ENCODE measurements at places on chromosomes 7 and 10. TPM values are rescaled to one million over a fixed set of nuclear protein-coding genes. Genes with fewer than 3 reads are reported as not detected.

- DNase-seq, result no peak
Observed at GRCh38 chr10:77244746-77245145, 392.9 kb downstream of the KCNMA1 start.

GRCh38 chr10:91374052-91374451 is 36.1 kb upstream of the HECTD2 start:
- DNase-seq, result no peak

- DNase-seq, result no peak
Observed at GRCh38 chr7:69786730-69787395, 188.6 kb downstream of the AUTS2 start.

- peak; percentile 6 for DNase-seq
Observed at GRCh38 chr7:33217595-33217994, 88.2 kb downstream of the BBS9 start.

- DNase-seq, result no peak
Observed at GRCh38 chr7:4808026-4808425, 32.6 kb downstream of the AP5Z1 start.

DNA sequence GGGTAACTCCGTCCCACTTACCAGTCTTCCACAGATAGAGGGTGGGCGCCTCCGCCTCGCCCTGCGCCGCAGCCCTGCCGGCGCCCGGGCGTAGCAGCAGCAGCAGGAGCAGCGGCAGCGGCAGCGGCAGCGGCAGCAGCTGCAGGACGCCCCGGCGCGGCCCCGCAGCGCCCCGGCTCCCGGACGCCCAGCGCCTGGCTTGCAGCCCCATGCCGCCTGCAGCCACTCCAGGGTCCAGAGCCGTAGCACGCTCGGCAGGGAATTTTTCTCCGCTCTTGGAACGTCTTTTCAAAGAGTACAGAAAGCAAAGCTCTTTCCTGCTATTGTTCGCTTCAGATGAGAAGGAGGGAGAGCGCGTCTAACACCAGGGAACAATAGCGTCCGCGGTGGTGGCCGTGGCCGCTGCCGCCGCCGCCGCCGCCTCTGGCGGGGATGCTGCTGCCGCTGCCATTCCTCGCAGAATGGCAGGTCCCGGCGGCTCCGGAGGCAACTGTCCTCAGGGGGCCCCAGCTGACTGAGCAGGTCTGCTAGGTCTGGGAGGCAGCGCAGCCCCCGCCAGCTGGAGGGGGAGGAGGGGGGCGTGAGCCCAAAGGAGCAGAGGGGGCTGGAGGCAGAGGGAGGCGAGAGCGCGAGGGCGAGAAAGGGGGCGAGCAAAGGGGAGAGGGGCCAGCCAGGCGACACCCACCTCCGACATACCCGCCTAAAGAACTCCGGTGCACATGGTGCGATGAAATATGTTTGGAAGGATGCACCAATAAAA is at the start of gene THSD7A:
Gene THSD7A (minus strand): TSS at position 463 of the 760 bp plus-strand sequence. CDS start 252 bp downstream, at position 211.
- no peak for DNase-seq

DNA sequence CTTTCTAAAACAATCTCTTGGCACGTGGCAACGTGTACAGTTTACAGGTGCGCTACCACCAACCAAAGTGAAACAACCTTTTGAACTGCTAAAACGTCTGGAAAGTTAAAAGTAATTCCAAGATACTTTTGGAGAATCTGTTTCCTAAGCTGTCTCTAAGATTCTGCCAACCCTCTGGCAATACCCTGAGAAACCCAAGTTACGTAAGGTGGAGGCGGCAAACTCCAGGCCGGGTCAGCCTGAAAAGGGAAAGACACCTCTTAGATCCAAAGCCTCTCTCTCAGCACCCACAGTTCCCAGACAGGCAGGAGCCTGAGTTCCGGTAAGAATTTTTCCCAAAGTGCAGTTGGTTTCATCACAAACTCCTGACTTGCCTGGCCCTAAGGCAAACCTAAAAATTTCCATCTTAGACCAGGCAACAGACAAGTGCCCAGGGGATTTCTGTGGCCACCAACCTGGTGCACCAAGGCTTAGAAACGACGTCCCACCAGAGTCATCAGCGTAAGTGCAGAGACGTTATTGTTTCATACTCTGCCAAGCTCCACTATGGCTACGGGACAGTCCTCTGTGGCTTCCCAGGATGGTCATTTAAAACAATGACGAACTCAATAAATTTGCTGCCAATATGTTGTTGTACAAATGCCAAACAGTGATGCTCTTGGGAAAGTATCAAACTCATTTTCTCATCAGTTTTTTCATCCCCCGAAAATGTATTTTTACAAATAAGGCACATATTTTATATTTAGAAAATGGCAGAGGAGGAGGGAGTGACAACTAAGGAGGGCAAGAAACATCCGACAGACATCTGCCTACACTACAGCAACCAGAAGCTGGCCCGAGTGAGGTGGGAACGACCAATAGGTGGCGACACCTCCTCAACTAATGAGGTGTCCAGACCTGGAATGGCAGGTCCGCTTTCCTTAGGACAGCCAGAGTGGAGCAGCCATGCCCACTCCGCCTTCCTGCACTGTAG is 205.8 kb upstream of the FRMD4A start:
- no peak for DNase-seq

- DNase-seq, result no peak
Observed at GRCh38 chr7:44277851-44278250, 47.5 kb downstream of the CAMK2B start.

DNA sequence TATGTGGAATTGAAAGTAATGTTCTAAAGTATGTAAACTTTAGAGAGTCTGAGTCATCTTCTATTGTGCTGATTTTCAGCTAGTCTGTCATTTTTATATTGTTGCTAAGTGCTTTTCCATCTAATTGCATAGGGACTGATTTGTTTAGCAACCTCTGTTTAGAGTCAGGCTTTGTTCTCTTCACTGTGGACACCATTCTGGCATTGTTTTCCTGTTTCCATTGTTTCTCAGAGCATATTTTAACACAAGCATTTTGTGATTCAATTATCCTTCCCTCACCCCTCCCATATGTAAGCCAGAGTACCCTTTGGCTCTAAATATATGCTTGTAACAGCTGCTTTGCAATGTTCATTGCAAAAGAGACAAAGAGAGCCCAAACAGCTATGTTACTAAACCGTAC is 748.4 kb upstream of the PHF14 start:
- DNase-seq, result peak; percentile 81

DNA sequence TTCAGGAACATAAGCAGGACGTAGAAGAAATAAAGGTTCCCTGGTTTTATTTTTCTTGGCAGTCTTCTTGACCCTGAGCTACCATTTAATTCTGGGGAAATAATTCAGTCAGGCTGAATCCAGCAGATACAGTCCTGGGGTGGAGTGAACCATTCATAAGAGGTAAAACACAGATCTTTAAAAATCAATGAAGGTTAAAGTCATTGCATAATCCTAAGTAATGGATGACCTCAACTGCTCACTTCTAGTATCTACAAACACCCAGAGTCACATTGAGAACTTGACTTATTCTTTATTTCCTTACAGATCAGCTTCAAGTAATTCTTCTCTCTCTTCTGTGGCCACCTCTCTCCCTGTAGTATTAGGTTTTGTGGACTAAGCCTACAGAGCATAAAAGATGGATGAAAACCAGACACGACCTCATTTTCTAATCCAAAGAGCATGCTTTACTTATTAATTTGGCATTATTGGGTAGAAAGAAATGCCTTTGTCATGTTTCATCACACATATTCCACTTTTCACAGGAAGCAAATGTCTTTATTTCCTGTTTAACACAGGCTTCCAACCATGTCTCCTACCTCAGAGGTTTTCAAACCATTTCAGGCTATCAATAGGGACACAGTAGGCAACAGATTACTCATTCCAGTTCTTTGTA is 182.3 kb upstream of the IMMP2L start:
- no peak for DNase-seq

DNA sequence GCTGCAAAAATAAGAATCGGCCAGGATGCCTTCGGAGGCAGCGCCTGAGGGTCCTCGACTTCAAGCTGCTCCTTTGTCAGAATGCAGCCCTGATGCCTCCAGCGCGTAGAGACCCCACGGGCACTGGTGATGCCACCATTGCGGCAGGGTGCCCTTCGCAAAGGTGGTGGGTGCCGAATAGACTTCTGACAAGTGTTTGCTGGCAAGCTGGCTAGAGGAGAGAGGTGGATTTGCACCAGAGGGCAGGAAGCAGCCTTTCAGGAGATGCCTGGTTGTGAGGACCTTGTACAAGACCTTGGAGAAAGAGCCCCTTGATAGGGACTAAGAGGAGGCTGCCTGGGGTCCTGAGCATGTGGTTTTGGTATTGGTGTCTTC is 103.2 kb upstream of the PPIF start:
- no peak for DNase-seq

- DNase-seq, result no peak
Observed at GRCh38 chr10:69571618-69572158, 1.5 kb downstream of the NEUROG3 start.

DNA sequence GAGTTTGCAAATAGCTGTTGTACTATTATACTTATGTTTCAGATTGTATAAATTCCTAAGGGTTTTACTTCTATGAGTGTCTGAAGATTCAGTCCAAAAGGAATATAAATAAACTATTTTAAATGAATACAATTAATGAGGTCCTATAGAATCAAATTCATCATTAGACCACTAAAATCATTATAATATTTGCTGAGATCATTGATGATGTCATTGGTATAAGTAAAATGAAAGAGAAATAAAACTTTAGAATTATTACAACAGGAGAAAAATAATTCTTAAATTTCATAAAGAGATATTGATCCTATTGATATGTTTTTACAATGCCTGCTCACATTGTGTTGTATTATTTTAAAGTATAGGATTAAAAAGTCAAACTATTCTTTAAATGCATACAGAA is 544.0 kb upstream of the ZWINT start:
- DNase-seq, result no peak

DNA sequence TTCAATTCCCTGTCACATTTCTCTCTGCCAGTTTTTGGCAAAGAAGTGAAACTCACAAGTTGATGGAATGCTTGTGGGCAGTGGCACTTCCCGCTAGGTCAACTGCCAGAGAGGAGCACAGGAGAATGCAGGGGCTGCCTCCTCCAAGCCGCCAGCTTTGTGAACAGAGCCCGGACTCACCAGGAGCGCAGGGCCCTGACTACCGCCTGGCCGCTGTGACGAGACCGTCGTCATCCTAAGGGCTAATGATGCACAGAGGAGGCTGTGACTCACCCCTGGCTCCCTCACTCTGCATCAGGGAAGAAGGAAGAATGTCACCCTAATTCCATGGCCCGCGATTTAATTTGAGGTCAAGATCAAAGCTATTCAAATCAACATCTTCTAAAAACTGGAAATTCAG is 123.9 kb downstream of the TAX1BP1 start:
- no peak for DNase-seq

DNA sequence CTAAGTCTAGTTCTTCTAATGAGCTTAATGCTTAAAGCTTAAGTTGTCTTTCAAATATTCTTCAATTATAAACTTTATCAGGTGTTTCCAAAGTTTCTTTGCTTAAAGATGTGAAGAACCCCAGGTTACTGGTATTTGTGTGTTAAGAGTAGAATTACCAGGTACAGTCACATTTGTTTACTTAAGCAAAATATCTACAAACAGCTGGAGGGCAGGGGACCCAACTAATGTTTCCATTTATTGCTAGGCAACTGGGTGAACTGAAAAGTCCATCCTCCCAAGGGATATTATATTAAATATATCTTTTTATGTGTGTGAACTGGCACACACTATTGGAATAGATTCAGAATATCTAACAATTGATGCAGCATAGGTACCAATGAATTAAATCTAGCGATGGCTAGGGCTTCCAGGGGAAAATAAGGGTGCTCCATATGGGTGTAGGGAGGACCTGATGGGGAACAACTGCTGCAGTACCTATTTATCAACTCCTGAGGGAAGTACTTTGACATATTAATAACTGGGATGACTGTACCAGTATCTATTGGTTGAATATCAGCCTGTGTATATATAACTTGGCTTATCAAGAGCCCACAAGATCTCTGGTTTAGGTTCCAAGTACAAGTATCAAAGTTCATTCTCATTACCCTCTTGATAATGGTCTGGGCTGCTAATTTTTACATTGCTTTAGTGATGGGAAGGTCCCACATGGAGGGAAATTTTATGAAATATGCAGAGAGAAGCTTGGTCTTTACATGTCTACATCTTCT is 10.3 kb upstream of the AGR3 start:
- DNase-seq, result no peak

DNA sequence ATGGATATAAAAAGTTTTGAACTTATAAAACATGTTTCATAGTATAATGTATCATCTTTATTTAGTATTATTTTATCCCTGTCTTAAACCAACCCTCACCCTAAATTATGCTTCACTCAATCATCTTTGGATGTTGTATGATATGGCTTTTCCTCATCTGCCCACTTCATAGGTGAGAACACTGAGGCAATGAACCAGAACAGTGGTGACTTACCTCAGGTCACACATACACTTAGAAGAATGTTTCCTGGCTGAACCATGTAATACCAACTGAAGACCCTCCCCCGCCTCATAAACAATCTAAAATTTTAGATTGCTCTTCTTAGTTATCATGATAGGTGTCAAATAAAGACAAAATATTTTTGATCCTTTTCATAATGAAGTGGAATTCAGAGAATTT is 22.6 kb upstream of the STOX1 start:
- no peak for DNase-seq

DNA sequence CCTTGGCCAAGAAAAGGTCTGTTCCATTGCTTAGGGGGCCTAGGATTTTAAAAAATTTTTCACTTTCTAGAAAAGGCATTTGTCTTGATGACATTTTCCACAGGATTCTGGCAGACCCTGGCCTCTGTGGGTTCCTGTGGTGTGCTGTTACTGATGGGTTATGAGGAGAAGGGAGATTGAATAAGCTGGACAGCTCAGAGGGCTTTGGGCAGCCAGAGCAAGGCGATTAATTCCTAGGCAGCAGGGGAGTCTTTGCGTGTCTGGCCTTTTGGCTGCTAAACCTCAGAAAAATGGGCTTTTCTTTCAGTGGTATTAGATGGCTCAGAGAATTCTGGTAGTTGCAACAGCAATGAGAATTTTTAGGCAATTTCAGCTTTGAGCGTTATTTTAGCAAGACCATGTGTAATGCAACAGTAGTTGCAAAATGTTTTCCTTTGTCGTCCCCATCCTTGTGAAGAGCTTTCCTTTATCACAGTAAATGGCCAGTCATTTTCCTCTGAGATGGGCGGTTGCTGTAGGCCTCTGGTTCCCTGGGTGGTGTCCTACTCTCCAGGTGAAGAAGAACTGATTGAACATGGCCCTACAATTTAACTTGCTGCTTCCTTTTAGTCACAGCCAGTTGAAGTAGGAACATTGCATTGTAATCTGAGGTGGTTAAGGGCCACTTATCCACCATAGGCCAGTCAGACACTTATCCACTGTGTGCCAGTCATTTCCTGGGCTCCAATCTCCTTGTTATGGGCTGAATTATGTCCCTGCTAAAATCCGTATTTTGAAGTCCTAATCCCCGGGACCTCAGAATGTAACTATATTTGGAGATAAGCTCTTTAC is 43.2 kb downstream of the SH2D4B start:
- no peak for DNase-seq

The ACTL6B gene
- polyA plus RNA-seq, result not detected

The DCLRE1A gene
- 5.0 TPM for polyA plus RNA-seq

The SAMD8 gene
- polyA plus RNA-seq, result 14.0 TPM

The CREM gene
- 49.3 TPM for polyA plus RNA-seq

The PLXDC2 gene
- 30.7 TPM for polyA plus RNA-seq

The AKR1D1 gene
- polyA plus RNA-seq, result 0.06 TPM

The TEX47 gene
- polyA plus RNA-seq, result not detected
